NCI-H1048 (cell line): ENCODE measurements at places on chromosomes 2 and 18.

DNA sequence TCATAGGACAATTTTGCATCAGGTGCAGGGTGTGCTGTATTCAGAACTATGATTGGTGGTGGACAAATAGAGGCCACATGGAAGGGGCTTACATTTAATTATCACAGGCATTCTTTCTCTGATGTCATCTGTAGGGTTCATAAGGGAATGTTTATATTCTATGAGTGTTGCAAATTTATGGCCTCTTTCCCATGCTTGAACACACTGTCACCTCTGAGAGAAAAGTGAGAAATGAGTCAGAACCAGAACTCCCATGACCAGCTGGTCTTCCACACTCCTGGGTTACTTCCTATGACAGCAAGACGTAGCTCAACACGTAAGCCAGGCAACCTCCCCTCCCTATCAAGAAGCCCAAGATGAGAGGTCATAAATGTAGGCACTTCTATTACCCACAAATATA, 310.8 kb downstream of the PIEZO2 start:
- no peak for DNase-seq

- no peak for DNase-seq
Observed at GRCh38 chr2:18487106-18487913, 73.1 kb downstream of the RDH14 start.

- no peak for DNase-seq
Observed at GRCh38 chr2:332592-332991, 44.7 kb upstream of the ALKAL2 start.

DNA sequence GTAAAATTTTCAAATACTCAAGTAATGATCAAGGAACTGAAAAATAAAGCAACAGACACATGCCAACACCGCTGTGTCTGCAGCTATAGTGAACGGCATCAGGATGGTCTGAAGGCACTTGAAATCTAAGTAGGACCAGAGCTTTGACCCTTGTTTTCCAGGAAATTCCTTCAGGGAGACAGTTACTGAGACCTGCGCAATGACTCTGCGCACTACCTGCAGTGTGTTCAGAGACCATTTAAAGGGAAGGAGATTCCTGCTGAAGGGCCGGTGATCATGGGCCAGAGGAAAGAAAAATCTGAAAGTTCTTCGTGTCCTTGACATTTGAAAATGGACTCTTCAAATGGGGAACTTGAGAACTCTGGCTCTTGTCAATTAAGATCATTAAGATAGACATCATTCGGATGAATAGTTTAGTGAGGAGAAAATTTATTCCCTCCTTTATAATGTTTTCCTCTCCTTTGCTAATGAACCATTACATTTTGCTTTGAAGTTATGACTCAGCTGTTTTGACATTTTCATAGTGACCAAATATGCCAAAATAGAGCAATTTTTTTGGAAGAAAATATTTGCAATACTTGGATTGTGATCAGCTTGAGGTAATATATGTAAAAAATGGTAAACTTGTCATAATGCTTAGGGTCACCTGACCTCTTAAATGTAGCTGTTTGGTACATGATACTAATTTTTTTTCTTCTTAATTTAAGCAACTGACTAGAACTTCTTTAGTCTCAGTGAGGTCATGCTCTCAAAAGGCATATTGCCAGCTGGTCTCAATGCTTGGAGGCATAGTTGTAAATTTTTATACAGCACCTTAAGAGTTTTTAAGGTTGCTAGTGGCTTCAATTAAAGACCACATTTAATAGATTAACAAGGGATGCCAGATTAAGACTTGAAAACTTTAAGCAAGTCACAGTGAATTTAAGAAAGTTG, 329.3 kb downstream of the ARHGAP15 start:
- DNase-seq, result no peak

- no peak for DNase-seq
Observed at GRCh38 chr2:222434204-222434603, 9.9 kb downstream of the SGPP2 start.

DNA sequence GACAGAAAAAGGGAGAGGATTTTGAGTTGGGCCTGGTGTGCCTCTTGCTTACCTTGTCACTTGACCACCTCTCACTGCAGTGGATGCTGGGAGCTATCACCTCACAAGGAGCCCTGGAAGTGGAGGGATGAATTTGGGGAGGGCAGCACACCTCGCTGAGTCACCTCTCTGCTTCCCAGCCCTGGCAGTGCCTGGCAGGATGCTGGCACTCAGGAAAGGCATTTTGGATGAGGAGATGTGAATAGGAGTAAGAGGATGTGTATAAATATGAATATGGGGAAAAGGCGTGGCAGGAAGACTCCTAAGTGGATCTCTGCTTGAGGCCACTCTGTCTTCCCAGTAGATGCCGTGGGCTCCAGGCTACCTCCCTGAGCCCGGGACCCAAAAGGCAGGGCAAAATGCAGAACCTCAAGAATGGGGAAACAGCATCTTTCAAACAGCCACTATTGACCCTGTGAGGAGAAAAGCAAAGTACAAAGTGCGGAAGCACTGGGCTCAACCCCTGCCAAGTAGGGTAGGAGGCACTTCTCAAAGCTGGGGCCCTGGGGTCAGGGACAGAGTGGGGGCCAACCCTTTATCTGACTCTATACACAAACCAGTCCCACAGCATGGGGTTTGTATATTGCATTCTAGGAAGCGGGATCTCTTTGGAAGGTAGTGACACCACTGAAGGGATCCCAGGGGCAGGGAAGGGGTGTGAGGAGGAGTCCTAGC, 164.5 kb upstream of the GLI2 start:
- no peak for DNase-seq

DNA sequence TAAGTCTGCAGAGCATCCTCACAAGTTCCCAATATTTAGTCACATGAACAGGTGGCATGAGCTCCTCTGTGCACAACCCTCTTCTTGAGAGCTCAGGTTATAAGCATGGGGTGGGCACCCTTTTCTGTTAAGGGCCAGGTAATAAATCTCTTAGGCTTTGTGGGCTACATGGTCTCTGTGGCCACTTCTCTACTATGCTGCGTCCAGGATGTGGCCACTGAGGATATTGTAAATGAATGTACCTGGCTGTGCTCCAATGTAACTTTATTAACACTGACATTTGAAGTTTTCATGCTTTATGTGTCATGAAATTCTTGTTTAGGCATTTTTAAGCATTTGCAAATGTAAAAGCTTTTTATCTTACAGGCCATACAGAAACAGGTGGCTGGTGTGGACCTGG, 116.8 kb upstream of the ST6GAL2 start:
- DNase-seq, result no peak

GRCh38 chr18:76842837-76843530, 20.6 kb downstream of the ZNF236 start:
- DNase-seq, result no peak

DNA sequence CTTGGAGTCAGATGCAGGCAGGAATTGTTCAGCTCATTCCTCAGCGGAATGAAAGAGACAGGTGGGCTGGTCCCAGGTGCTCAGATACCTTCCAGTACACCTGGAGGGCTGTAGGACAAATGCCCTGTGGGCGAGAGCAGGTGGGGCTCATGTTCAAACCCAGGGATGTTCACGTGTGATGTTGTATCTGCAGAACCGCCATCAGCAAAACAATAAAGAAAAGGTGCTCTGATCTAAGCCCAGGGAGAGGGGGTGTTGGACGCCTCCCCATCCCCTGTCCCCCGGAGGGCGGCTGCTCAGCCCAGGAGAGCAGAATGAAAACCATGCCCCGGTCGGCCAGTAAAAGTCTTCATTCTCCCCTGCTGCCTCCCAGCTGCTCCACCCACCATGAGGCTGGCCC, 197.4 kb downstream of the HAUS1 start:
- DNase-seq, result no peak

GRCh38 chr2:184654945-184655344, 56.6 kb downstream of the ZNF804A start:
- DNase-seq, result no peak

DNA sequence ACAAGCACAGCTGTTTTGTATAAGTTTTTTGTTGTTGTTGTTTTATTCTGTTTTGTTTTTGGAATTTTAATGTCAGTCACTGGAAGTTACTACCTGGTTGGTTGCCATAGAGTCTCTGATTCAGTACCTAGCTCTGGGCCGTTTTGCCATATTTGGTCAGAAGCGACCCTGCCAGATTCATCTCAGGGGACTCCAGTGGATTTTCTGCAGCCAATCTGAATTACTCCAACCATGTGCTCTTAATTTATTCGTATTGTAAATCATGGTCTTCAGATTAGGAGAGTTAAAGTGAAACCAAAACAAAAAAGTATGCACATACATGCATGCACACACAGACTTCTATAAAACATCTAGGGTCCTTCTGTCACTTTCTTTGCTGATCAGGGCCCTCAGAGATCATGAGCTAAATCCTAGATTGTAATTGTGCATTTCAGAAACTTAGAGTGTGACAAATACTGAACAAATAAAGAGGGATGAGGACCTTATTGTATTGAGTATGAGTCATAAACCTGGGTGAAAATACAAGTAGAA, 317.4 kb upstream of the UBE2E3 start:
- no peak for DNase-seq

- no peak for DNase-seq
Observed at GRCh38 chr2:207266648-207267047, 100.9 kb upstream of the KLF7 start.

DNA sequence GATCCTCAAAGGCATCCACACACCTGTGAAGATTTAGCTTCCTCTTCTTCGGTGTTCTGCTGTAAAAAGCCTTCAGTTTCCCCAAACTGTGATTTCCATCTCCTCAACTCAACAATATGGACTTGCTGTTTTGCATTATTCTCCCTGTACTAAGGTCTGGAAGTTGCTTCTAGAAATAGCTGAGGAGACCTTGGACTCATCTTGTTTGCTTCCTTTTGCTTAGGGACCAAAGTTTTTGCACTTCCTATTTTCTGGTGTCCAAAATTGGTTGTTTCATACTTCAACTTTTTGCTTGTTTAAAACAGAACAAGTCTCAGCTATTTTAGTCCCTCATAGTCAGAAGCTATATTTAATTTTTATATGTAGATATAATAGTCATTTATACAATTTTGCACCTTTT, 201.9 kb upstream of the COPS8 start:
- no peak for DNase-seq

- DNase-seq, result no peak
Observed at GRCh38 chr2:224951723-224952481, 90.4 kb downstream of the DOCK10 start.

GRCh38 chr18:9561759-9562158, 52.6 kb downstream of the PPP4R1 start:
- DNase-seq, result no peak

DNA sequence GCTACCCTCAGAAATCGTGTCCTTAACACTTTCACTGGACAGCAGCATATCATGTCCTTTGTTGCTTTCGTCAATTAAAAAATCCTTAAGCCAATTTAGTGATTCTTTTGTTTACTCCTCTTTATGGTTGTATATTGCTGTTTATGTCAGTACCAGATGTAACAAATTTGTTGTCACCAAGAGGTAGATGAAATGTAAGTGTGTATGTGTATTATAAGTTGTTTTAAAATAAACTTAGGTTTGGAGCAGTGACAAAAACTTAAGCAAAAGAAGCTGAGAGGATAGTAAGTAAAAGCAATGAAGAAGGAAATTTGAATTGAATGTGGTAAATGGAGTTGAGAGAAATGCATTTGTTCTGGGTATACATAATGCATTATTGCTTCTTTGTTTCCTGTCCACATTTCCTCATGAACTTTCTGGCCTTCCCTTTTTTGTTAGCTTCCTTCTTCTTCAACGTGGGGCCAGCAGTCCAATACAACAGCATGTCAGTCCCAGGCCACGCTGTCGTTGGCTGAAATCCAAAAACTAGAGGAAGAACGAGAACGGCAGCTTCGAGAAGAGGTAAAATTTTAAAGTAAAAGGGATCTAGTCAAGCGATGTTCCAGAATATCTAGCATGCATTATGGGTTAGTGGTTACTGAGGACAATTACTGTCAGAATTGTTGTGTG, 30.5 kb upstream of the SNORC start:
- DNase-seq, result no peak

DNA sequence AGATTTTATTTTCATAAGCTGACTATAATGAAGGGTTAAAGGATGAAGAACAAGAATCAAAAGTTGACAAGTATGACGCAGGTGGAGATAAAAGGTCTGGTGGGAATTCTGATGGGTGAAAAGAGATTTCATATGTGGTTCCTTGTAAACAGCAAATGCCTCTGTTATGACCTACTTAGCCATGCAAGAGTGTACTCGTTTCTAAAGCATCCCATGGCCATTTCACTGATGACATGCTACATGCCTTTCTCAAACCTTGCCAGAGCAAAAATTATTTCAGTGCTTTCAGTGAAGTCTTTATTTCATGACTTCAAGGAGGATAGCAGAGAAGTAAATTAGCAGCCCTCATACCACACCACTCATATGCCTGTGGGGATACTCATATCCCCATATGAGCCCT, 71.7 kb downstream of the FEZ2 start:
- no peak for DNase-seq

DNA sequence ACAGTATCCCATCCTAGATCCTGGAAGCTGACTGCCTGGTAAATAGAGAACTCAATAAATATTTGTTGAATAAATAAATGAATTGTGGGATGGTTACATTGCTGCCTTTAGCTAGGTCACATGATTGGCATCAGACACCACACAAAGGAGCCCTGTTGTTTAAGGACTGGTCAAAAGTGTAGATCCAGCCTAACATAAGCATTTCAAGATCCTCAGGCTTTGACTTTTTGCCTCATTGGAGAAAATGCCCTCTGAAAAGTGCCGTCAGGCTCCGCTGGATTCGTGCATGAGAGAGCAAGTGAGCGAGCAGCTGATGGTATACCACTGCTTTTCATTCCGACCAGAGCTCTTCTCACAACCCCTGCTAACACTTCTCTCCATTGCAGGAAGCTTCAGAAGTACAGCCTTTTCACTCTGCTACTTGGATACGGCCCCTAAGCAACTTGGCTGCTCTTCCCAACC, 1.3 kb upstream of the ZNF24 start:
- no peak for DNase-seq

GRCh38 chr2:1584051-1584531, 160.2 kb downstream of the PXDN start:
- DNase-seq, result no peak

GRCh38 chr2:133142087-133142486, 426.2 kb downstream of the NCKAP5 start:
- DNase-seq, result no peak

- DNase-seq, result no peak
Observed at GRCh38 chr2:235937936-235938335, 230.2 kb downstream of the GBX2 start.

DNA sequence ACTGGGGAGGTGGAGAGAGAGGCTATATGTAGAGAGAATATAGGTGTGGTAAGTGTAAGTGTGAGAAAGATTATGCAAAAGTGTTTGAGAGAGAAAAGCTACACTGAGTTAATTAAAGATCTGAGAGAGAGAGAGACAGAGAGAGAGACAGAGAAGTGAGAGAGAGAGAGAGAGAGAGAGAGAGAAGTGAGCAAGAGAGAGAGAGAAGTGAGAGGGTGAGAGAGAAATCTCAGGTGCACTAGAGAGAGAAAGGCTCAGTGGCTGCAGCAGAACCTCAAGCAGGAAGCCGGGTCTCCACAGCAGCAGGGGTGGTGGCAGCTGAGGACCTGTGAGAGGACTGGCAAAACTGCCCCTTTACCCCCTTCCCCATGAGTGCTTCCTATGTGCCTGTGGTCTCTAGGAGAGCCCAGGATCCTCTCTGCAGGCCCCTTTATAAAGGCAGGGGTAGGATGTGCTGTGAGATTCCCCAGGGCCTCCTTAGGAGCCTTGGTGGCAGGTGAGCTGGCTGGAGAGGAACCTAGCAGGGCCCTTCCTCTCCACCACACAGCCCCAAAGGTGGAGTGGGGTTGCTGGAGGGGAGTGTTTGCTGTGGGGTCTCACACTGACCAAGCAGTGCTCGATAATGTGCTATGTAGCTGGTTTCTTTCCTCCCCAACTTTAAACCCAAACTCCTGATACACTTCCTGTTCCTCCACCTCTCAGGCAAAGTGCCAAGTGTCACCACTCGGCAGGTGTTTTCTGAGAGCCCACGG, 52.6 kb downstream of the SLC4A5 start:
- DNase-seq, result no peak
